Aorta (tissue), 5 donors: ENCODE measurements at places on chromosomes 3 and 15.

DNA sequence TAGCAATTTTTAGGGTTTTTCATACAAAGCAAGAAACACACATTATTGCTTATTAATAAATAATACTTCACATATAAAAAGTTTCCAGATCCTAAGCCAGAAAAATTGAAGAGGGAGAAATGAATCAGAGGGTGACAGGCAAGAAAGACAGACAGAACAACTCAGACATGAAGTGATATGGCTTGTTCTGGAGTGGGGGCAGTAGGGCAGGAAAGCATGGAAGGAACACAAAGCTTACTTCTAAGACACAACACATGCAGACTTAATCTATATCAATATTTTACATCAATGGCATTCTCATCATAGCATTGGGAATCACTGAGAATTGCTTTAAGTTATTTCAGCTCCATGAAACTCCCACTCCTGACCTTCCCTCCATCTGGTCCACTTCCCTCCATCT lies 24.4 kb downstream of the TNIK start:
- DNase-seq, result no peak

GRCh38 chr15:31302778-31303725 lies 23.6 kb upstream of the KLF13 start:
- DNase-seq, result no peak

GRCh38 chr15:27894645-27895044 lies 204.5 kb downstream of the OCA2 start:
- DNase-seq, result no peak

- no peak for DNase-seq
Observed at GRCh38 chr15:39140060-39140604, 440.7 kb upstream of the THBS1 start.

DNA sequence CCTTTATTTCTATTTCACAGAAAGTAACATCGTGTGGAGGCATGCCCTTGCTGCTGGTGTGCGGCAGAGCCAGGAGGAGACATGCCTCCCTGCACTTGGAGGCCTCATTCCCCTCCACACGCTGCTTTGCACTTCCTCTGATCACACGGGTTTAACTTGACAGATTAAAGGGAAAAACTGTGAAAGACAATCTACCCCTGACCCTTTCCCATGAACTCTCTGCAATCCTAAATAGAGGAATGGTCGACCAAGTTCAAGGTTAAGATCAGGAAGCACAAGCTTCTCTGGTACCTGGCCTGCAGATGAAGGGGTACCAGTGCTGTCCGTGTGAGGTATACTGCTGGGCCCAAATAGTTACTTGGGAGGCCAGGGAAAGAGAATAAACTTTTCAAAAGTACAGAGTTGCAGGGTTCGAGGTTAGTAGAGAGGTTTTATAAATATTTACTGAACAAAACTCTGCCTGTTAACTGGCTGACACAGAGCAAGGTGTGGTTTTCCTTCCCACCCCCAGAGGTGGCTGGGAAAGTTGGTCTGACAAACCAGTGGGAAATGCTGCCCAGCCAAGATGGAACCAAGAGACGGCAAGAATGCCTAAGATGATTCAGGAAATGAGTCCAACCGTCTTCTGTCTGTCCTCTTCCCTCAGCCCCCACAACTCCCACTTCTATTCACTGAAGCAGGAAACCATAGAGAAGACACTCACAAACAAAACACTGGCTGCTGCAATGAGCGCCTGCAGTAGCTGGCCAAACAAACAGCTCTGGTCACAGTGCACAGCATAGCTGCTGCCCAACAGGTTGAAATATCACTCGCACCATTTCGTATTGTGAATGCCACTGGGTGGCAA lies 79.6 kb downstream of the IGF2BP2 start:
- no peak for DNase-seq

DNA sequence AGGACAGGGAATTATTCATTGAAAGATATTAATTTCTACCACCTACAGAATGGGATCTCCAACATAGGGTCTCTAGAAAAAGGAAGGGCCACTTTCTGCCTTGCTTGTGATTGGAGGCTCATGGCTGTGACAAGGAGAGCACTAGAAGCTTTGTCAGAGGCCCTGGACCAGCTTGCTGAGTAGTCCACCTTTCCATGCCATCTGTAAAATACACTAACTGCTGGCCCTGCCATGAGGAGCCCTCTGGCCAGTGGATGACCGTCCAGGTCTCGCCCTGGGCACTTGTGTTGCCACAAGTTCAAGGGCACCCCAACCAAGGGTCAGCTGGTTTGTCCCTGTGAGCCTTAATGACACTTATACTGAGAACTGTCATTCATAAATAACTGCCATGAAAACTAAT lies 1.6 kb upstream of the SYNM start:
- no peak for DNase-seq
